ENCODE measurements at places on chromosomes 2 and 18.

- DNase-seq: no peak
These were observed 539.5 kb downstream of the NYAP2 start for GRCh38 chr2:225938991-225939390.

GRCh38 chr2:17869128-17869527, 9.3 kb upstream of the KCNS3 start:
- DNase-seq: no peak

- DNase-seq: no peak
These were observed 39.3 kb downstream of the THOC1 start for GRCh38 chr18:228586-228985.

DNA sequence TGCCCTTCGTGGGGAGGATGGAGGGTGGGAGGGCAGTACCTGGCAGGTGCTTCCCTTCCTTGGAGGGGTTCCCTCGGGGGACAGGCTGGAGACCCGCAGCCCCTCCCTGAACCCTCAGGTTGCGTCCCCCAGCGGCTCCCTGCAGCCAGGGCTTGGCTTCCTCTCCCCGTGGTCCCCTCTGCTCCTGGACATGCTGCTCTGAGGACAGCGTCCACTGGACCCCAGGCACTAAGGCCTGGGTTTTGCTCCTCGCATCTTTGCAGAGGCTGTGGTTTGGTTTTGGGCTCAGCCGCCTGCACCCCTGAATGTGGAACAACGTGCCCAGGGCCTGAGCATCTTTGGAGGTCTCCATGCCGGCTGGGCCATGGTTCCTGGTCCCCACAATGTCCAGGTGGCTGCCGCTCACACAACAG, 133.5 kb downstream of the PTGR3 start:
- no peak for DNase-seq

DNA sequence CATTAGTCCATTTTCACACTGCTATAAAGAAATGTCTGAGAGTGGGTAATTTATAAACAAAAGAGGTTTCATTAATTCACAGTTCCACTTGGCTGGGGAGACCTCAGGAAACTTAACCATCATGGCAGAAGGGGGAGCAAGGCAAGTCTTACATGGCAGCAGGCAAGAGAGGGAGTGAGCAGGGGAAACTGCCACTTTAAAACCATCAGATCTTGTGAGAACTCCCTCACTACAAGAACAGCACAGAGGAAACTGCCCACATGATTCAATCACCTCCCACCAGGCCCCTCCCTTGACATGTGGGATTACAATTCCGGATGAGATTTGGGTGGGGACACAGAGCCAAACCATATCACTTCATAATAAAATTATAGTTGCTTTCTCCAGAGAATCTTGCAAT, 365.5 kb upstream of the ID2 start:
- no peak for DNase-seq

DNA sequence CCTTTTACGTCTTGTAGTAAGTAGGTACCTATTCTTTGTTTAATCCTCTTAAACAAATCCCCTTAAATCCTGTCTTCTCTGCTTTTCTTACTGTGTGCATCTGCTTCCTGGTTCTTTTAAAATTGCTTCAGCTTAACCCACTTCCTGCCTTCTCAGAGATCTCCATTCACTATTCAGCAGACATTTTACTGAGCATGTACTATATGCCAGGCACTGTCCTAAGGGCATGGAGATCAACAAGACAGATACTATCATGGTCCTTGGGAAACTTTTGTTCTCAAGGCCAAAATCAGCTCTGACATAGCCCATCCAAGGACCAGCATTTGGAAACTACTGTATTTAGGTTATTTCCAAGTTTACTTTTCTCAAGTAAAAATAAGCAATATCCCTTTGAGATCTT, 227.5 kb downstream of the TPGS2 start:
- DNase-seq: no peak

GRCh38 chr2:9024575-9024974, 21.1 kb upstream of the MBOAT2 start:
- DNase-seq: no peak

DNA sequence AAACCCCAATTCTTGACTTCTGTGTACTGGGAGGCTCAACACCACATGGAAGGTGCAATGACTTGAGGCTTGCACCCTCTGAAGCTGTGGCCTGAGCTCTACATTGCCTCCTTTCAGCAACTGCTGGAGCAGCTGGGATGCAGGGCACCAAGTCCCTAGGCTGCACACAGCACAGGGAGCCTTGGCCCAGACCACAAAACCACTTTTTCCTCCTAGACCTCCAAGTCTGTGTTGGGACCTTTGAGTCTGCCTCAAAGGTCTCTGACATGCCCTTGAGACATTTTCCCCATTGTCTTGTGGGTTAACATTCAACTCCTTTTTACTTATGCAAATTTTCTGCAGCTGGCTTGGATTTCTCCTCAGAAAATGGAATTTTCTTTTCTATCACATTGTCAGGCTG, 62.6 kb upstream of the KCNE4 start:
- no peak for DNase-seq

DNA sequence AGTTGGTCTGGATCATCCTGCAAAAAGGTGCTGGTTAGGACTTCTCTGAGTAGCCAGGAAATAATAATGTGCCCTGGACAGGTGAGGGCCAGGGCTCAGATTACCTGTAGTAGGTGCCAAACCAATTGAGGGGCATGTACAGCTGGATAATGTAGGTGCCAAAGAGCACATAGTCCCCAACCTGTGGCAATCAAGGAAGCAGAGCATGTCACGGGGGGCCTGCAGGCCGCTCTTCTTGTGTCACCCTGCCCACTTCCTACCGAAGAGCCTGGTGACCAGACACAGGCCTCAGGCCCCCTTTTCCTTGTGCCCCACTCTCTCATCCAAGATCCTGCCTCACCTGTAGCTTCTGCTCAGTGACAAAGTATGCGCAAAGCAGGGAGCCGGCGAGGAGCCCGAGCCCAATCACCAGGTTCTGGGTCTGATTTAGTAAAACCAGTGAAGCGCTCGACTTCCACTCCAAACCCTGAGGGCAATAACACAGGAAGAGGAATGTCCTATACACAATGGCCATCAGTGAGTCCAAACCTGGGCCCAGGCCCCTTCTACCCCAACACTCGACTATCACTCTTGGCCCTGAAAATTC, 5.2 kb downstream of the ABCB6 start:
- DNase-seq: no peak

- no peak for DNase-seq
These were observed 45.8 kb upstream of the RBM44 start for GRCh38 chr2:237752761-237753165.

- peak; percentile 43 for DNase-seq
These were observed 40.8 kb upstream of the AKAIN1 start for GRCh38 chr18:5237723-5238370.

DNA sequence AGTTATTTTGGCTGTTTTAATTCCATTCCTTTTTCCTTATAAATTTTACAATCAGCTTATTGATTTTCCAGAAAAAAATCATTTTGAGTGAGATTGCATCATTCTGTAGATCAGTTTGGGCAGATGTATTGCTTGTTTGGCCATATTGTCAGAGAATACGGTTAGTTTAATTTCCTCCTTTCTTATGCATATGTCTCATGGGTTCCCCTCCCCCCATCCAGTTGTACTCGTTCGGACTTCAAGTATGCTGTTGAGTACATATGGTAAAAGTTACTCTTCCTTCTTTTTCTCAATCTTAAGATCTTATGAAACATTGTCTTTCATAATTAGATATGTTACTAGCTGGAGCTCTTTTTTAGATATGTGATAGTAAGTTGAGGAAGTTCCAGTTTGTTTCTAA, 131.2 kb upstream of the TTC27 start:
- DNase-seq: no peak

All from DMS153 (cell line).